ENCODE measurements at places on chromosomes 11 and 22.

DNA sequence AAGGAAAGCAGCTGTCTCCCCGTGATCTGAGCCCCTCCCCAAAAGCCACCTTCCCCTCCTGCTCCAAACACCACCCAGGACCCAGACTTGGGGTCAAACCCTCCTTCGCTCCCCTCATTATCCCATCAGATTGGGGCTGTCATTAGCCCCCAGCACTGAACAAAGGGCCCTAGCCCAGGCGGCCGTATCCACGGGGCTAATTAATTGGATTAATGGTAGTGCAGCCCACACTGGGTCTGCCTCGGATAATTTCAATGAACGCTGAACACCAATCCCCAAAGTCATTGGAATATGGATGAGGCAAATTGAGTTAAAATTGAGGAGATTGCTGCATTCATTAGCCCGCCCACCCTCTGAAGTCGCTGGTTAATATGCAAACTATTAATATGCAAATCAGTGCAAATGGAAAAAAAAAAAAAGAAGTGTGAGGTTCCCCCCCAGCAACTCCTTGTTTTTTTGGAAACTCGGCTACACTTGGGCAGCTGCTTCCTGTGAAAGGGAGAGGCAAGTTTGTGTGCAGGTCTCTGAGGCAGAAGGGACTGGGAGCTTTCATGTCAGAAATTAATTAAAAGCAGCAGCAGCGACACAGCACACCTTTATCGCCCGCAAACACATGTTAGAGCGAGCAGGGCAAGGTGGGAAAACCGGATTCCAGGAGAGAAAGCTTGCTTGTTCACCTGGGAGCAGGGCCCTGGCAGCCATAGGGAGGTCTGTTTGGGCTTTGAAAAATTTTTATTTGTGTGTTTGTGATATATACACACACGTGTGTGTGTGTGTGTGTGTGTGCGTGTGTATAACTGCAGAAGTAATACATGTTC lies 517.8 kb downstream of the MIAT start:
- DNase-seq: no peak

DNA sequence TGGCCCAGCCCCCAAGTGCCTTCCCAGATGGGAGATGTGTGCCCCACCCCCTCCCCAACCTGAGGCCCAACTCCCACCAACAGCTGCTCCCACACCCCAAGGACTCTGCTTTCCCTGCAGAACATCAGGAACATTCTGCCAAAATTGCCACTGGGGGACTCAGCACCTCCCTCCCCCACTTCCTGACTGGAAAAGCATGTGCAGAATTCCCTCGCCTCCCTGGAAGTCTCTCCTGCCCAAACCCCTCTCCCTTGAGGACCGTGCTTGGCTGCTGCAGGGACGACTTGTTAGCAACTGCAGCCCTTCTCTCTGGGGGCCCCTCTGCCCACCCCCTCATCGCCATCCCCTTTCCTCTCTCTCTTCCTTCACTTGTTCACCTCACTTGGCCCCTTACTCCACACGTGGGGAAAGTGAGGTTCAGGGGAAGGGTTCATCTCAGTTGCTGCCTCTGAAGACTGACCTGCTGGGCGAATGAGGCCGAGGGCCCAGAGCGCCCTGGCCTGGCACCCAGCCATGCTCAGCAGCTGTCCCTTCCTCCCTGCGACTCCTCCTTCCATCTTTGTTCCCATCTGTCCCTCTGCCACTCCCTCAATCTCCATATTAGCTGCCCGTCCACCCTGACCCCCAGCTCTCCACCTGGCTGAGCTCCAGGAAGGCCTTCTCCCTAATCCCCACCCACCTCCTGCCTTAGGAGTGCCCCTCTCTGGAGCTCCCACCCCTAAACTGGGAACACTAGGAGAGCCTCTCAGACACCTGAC lies 105.1 kb downstream of the CHST1 start:
- DNase-seq: no peak

DNA sequence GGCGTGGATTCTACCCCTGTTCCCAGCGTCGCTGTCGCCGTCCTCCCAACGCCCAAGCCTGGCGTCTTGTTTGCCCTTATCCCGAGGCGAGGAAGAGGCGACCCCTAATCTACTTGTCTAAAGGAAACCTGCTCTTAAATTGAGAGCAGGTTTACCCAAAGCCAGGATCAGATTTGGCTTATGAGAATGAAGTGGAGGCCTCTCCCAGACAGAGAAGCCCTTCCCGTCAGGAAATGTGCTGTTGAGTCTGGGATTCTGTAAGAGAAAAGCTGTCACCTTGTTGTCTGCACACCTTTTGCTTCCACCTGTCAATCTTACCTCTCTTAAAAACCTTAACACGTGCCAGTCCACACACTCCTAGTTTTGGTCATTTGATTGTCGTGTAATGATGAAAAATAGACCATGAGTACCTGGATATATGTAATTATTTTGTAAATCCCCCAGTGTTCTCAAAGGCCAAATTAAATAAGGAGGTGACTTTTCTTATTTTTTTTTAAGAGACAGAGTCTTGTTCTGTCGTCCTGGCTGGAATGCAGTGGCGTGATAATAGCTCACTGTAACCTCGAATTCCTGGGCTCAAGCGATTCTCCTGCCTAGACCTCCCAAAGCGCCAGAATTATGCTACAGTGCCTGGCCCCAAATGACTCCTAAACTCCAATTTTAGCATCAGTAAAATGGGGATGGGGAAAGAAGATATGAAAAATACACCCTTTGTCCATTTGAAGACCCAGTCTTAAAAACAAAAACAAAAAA lies 627 bp downstream of the GTF2H1 start:
- no peak for DNase-seq

DNA sequence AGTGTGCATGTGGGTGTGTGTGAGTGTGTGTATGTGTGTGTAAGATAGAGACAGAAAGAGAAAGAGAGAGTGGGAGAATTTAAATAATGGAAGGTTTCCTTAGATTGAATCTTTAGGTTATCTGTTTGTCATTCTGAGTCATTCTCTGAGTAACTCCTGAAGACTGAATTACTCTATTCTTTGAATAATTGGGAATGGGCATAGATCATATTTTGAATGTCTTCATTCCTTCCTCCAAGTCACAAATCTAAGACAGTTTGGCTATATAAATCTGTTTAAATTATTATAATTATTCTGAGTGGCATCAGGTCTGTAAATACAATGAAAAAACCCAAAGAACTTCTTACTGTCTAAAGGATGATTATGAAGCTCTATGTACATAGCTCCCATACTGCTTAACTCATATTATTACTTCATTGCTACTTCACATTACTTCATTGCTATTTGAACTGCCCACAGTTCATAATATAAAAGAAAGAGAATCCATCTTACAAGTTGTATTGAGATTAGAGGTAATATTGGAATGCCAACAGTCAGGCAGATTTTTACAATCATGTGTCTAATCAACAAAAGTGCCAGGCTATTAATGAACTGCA lies 346.6 kb upstream of the CCDC179 start:
- DNase-seq: no peak

DNA sequence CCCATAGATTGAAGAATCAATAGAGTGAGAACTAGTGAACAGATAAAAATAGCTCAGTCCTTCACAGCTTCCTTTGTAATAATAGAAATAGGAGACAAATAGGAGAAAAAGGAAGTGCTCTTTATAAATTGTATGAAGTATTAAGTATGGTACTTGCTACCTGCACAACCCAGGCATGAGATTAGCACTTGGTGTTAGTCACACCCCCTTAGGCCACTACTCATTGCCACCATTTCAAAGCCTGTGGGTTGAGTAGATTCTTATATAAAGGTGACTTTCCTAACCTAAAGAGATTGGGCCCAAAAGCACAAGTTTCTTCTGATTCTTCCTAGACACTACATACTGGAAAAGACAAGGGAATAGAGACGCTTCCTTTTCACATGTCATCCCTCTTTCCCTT lies 37.7 kb upstream of the ADORA2A start:
- no peak for DNase-seq

DNA sequence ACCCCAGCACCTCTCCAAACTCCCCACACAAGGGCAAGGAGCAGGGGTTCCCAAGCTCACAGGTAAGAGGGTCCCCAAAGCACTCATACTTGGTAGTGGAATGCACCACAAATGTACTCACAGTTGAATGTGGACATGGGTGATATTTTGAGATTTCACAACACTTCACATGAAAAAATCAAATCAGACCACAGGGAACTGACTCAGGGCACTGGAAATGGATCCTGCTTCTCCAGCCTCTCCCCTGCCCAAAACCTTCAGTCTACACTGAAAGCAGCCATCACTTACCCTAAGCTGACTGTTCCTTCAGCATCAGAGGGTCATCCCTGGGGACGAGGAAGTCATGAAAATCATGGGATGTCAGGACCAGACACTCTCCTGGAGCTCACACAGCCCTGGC lies 40.2 kb downstream of the SCGB1A1 start:
- no peak for DNase-seq

DNA sequence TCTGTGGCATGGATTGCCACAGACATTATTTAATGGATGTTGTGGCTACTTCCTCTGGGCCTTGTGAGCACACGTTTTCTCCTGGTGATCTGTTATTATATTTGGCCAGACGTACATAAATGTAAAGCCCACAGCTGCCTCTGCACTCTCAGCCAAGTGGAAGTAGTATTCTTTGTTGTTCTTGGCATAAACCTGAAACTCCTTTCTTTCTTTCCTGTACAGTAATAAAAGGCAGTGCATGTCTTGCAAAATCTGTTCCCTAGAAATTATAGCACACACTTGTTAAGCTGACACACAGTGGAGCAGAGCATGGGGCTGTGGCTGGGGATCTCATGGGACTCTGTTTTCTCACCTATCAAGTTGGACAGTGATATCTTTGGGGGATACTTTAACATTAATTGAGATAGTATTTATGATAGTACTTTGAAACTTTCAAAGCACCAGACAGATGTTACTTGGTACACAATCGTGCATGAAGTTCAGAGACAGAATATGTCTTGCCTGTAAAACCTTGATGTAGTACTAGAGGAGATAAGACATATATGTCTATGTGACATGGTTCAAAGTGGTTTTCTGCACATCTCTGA lies 20.9 kb downstream of the PANX1 start:
- DNase-seq: no peak

DNA sequence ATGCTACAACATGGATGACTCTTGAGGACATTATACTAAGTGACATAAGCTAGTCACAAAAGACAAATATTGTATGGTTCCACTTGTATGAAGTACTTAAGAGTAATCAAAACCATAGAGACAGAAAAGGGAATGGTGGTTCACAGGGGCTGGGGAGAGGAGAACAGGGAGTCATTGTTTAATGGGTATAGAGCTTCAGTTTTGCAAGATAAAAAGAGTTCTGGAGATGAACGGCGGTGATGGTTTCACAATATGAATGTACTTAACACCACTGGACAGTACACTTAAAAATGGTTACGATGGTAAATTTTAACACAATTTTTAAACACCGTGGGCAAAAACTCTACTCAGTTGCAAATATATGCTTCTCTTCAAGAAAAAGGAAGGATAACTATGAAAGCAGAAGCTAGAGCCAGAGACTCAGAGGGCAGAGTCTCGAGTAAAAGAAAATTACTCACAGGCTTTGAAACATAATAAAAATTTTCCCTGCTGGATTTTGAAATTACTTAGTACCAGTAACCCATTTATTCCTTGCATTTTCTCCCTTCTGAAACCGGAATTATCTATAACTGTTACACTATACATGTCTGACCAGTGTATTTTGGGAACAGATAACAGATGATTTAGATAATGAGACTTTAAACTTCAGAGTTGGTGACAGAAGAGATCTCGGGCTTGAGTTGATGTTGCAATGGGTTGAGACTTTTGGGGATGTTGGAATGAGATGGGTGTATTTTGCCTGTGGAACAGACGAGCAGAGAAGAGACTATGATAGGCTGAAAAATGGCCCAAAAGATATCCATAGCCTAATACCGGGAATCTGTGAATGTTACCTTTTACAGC lies 15.0 kb downstream of the MRTFA start:
- DNase-seq: no peak

- no peak for DNase-seq
Measured at GRCh38 chr22:37192741-37193140, 4.7 kb upstream of the C1QTNF6 start.

- DNase-seq: no peak
Measured at GRCh38 chr11:44999068-44999467, 48.4 kb upstream of the TP53I11 start.

- no peak for DNase-seq
Measured at GRCh38 chr22:42970029-42970428, 44.9 kb downstream of the PACSIN2 start.

GRCh38 chr11:48880021-48880441 lies 103.7 kb downstream of the TRIM51G start:
- no peak for DNase-seq

GRCh38 chr11:124725719-124726105 lies 14.0 kb upstream of the NRGN start:
- no peak for DNase-seq

DNA sequence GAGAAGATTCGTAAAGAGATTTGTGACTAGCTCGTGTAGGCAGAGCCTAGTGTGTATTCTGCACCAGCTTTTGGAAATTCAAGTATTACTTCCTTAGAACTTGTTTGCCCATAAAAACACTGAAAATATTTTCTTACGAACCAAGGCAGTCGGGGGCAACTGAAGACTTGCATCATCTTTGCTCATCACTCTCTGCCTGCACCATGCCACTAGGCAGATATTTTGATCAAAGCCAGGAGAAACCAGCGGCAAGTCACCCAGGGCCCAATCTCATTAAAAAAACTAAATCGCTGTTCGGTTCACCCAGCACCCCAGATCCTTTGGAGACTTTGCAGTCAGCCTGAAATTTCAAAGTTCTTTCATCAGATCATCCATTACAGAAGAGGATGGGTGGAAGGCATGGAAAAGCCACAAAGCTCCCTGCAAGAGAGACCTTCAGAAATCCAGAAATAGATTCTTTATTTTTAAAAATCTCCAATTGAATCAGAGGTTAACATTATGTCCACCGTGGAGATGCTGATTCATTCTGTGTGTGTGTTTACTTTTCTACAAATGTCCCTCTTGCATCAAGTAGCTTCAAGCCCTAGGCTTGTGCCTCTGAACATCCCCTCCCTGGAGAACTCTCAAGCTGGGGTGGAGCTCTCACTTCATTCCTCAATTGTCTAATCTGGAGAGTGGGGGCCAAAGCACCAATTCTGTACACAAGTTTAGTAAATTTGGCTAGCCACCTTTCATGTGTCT lies 78.4 kb downstream of the ETS1 start:
- DNase-seq: no peak

DNA sequence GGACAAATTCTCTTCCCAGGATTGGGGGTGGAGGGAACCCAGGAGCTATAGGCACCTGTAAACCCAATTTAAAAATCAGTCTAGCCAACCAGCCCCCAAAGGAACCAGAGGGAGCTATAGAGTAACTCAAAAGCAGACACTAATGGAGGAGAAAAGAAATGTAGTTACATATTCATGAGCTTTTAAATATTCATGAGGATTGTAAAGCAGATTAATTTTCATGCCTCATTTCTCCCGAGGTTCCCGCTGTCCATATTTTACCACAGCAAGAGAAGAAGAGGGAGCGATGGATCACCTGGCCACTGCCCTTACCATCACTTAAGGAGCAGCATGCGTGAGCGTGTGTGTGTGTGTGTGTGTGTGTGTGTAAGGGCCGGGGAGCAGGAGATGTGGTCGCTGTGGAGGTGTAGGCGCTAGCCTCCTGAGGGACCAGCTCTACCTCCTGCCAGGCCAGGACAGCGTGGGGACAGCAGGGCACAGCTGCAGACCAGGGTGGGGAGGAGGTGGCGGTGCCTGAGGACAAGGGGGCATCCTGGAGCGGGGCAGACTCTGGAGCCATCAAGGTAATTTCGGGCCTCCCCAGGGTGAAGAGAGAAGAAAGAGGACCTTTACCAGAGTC lies 100.7 kb upstream of the THY1 start:
- no peak for DNase-seq

- DNase-seq: peak; percentile 26
Measured at GRCh38 chr11:68471360-68472340, 11.1 kb downstream of the PPP6R3 start.

- DNase-seq: no peak
Measured at GRCh38 chr22:38431266-38432010, 23.6 kb downstream of the KCNJ4 start.

All from T-helper 9 cell (primary cell).